ENCODE measurements at places on chromosomes 2 and 18. TPM values are rescaled to one million over a fixed set of nuclear protein-coding genes. Genes with fewer than 3 reads are reported as not detected.
A peak's percentile ranks its signal among the peaks of the same experiment; 100 is the strongest.

DNA sequence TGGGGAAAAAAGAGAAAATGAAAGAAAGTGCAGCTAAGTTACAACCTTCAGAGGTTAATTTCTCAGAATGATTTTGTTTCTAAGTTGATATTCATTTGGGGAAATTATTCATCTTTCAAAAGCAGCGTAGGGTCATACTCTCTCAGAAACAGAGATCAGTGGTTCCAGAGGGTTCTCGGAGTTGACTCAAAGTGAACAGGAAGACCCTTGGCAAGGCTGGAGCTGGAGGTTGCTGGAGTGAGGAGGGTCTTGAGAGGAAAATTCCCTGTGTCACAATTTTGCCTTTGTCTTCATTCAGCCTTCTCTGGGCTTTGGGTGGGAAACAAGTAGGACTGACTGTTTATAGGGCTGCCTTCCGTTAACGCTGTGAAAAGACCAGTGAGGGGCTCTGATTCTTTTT lies 168.2 kb downstream of the ICOS start:
- H3K4me1 ChIP-seq, result no peaks in the 10 kb centered on the region
- no peaks in the 10 kb centered on the region for H3K36me3 ChIP-seq
- no peak for DNase-seq
- H3K27ac ChIP-seq, result no peak overlapping the region
- no peak overlapping the region for H3K4me3 ChIP-seq

ARHGAP28 gene
- 13.7 TPM for polyA plus RNA-seq

PAIP2B gene
- polyA plus RNA-seq, result 4.1 TPM

GRCh38 chr2:227834916-227835650 lies 21.4 kb downstream of the CCL20 start:
- no peak for DNase-seq
- no peak overlapping the region for H3K4me3 ChIP-seq
- H3K4me1 ChIP-seq, result no peaks in the 10 kb centered on the region
- H3K36me3 ChIP-seq, result no peaks in the 10 kb centered on the region
- H3K27ac ChIP-seq, result no peak overlapping the region

GRCh38 chr2:137812517-137812916 lies 151.8 kb upstream of the HNMT start:
- H3K4me1 ChIP-seq, result no peaks in the 10 kb centered on the region
- no peaks in the 10 kb centered on the region for H3K27me3 ChIP-seq
- H3K4me3 ChIP-seq, result no peak overlapping the region
- no peak overlapping the region for H3K27ac ChIP-seq
- DNase-seq, result no peak

- no peaks in the 10 kb centered on the region for H3K27me3 ChIP-seq
- no peak overlapping the region for H3K27ac ChIP-seq
- DNase-seq, result no peak
- H3K4me1 ChIP-seq, result no peaks in the 10 kb centered on the region
- H3K36me3 ChIP-seq, result no peaks in the 10 kb centered on the region
- no peak overlapping the region for H3K4me3 ChIP-seq
These were observed 41.4 kb downstream of the AOX1 start for GRCh38 chr2:200627110-200627770.

GRCh38 chr2:166613226-166613625 lies 119.2 kb upstream of the SCN7A start:
- H3K36me3 ChIP-seq, result no peaks in the 10 kb centered on the region
- no peak for DNase-seq
- H3K27me3 ChIP-seq, result no peaks in the 10 kb centered on the region
- no peak overlapping the region for H3K4me3 ChIP-seq
- H3K4me1 ChIP-seq, result no peaks in the 10 kb centered on the region

CRYBA2 gene
- 13.3 TPM for polyA plus RNA-seq

GRCh38 chr2:163800951-163801381 lies 65.2 kb upstream of the FIGN start:
- no peaks in the 10 kb centered on the region for H3K4me1 ChIP-seq
- no peak overlapping the region for H3K27ac ChIP-seq
- no peaks in the 10 kb centered on the region for H3K36me3 ChIP-seq
- no peaks in the 10 kb centered on the region for H3K27me3 ChIP-seq
- peak; percentile 12 for DNase-seq

SKOR2 gene
- not detected for polyA plus RNA-seq

GYPC gene
- 26.7 TPM for polyA plus RNA-seq

POTEC gene
- polyA plus RNA-seq, result 0.06 TPM

DNA sequence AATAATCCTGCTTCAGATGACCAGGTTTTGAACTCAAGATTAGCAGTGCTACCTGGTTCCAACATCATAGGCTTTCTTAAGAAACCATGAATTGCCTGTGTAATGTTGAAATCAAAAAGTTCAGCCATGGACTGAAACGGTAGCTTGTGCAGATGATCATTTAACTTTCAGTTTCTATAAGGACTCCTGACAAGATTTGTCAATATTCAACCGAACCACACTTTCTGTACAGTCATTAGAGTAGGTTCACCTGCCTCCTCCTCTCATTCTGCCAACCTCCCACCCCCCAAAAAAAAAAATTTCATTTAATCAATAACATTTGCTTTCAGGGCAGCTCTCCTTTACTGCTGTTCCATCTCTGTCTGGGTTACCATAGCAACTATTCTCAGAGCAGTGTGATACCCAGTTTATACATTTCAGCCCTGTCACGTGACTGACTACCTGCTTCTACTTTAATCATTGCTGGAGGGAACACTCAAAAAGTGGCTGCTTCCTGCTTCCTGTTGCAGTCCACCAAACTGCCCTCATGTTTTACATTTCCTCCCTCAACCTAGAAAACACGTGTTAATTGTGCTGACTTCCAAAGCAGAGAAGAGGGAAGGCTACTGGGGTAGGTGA lies 275.5 kb downstream of the SS18 start:
- no peak overlapping the region for H3K4me3 ChIP-seq
- H3K4me1 ChIP-seq, result no peaks in the 10 kb centered on the region
- no peak overlapping the region for H3K27ac ChIP-seq
- H3K36me3 ChIP-seq, result no peaks in the 10 kb centered on the region
- no peaks in the 10 kb centered on the region for H3K27me3 ChIP-seq
- DNase-seq, result no peak

All from large intestine (tissue), 12 donors.